ENCODE measurements at places on chromosomes 3 and 15. TPM values are rescaled to one million over a fixed set of nuclear protein-coding genes. Genes with fewer than 3 reads are reported as not detected.

- no peak for DNase-seq
Measured at GRCh38 chr3:26369133-26369532, 253.4 kb upstream of the LRRC3B start.

DNA sequence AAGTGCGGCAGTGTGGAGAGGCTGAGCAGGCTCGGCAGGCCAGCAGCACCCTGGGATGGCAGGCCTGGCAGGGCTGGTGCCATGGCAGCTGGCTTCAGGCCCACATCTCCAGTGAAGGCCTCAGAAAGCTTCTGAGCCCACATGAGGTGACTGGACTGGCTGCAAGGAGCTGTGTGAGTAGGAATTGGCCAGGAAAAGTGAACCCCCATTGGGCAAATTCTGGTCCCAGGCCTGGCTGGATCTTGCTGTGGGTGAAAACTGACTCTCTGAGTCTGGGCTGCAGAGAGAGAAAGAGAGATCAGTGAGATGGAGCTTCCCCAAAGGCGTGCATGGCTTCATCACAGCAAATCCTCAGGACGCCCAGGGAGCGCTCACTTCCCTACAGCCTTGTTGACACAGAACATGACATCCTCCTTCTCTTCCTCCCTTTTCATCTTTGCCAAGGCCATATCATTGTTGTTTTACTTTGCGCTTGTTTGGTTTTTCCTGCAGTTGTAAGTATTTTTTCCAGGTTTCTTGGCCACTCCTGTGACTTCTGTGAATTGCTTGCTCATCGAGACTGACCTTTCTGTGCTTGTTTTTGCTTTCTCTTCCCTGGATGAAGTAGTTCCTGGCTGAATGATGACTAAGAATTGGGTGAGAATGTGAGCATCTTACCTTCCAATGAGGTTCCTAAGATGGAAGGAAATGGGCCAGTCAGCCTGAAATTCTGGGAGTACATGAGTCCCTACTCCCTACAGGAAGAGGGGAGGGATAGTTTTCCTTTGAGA is 299.1 kb downstream of the TLE3 start:
- no peak for DNase-seq

DNA sequence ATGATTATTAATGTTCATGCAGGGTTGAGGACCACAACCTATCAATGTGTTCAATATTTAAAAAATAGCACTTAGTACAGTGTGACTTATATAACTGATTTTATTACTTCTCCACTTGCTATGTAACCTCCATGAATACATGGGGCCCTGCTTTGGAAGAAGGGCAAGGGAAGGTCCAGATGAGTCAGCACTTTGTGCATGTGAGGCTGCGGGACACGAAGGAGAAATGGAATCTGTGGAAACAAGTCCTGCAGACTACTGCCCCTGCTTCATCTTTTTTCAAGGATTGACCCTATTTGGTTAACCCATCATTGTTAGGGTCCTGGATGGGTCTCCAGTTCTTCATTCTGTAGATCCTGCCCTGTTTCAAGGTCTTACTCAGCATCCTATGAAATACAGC is 1.6 kb downstream of the NXPE3 start:
- DNase-seq: peak; percentile 42

DNA sequence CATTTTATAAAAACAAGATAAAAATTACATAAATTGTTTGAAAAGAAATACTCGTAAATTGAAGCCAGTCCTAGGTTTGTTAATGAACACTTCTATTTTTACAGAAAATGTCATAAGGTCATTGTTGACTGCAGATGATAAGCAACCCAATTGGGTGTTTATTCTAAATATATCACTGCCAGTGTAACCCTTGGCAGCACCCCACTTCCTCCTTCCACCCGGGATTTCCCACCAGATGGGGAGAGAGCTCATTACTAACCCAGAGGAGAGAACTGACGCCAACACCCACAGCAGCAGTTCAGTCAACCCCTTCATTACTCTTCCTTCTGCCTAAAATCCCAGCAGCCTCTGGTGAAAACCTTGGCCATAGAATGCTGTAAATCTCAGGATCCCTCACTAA is 307.6 kb downstream of the GAP43 start:
- no peak for DNase-seq

ACOX2 gene
- 0.41 TPM for total RNA-seq

GRCh38 chr3:171954690-171955383 is 84.5 kb upstream of the FNDC3B start:
- no peak for DNase-seq

NOX5 gene
- total RNA-seq: not detected

GRCh38 chr15:65421360-65422215 is 1.2 kb downstream of the IGDCC4 start:
- DNase-seq: peak; percentile 19

DNA sequence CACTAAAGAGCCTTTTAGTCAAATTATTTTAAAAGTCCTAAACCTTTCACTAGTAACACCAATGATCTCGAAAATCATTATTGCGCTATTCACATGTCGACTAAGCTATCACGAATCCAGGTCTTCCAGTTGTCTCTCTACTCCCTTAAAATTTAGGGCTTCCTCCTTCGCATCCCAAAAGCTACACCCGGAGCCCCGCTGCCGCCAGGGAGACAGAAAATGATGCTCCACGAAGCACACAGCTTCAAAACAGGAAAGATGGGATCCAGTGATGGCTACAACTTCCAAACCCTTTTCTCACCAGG is 253 bp downstream of the IFT80 start:
- DNase-seq: no peak

DNA sequence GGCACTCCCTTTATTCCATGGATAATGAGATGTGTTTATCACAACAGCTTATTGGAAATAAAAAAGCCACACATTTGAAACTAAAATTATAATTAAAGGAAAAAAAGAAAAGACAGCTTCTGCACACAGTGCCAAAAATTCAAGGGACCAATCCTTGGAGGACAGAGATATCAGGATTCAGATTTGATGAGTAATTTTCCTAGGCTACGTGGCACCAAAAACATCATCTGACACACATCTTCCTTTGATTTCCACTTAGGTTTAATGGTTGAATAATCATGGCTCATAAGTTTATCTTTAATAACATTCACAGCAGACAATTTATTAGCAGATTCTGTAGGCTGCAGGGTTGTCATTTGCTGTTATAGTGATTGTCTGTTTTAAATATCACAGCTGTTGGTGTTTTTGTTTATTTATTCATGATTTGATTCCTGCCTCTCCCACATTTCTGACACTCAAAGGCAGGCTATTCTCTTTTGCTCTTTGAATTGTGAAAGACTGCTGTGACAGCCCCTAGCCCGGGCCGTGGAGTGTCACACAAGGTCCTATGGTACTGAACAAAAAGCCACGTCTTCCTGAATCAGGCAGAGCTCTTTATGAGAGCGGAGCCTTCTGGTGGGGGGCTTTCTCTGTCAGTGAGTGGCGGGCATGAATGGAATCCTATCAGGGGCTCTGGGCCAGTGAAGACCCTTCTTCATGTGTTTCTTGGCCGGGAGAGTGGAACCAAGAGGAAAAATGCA is 708.5 kb downstream of the SQOR start:
- no peak for DNase-seq

GRCh38 chr3:65126527-65127410 is 439.0 kb upstream of the ADAMTS9 start:
- peak; percentile 36 for DNase-seq

- no peak for DNase-seq
Measured at GRCh38 chr3:95798628-95799027, 1015.8 kb upstream of the EPHA6 start.

- DNase-seq: no peak
Measured at GRCh38 chr3:181868576-181869082, 156.9 kb downstream of the SOX2 start.

- no peak for DNase-seq
Measured at GRCh38 chr3:45409921-45410320, 21.5 kb downstream of the LARS2 start.

NME9 gene
- total RNA-seq: 0.13 TPM

GRCh38 chr15:86300390-86301125 is 220.9 kb downstream of the AGBL1 start:
- DNase-seq: no peak

DNA sequence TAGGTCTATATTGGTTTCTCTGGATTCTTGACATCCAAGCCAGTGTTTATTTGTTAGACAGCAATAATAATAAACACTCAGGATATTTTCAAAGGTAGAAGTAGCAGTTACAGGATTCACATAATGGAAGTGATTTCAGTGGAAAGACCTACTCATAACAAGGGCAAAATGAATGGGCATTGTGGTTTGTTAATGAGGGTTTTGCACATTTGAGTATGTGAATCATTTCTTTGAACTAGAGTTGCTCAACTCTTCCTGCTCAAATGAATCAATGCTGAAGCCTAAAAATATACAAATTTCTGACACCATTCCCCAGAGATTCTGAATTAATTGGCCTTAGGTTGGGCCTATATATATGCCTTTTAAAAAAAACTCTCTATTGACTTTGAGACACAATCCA is 4.1 kb upstream of the COL6A5 start:
- no peak for DNase-seq

DNA sequence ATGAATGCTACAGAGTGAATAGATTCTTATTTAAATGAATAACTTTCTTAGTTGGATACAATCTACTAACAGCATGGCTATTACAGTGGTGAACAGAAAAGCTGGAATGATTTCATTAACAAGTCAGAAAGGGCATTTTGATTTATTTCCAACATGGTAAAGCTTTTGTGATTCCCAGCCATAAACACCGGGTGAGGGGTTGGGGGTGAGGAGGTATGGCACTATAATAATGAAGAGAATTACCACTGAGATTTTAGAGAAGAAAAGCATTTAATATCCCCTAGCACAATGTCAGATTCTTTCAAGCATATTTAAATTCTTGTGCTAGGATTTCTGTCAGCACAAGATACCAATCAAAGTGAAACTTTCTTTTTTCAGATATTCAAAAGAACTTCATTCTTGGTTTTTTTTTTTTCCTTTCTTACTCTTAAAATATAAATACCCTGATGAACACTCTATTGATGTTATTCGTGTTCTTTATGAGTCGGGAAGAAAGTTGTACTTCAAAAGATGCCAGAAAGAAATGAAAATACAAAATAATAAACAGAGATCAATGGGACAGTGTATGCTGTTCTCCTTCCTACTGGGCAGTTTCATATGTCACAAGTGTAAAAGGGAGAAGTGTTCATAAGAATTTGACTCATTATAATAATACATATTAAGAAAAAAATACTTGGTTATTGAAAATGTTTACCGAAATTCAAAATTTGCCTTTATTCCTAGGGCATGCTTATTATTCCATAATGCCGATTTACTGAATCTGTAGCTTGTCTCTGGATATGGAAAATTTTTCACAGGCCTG is 522.8 kb downstream of the CADM2 start:
- no peak for DNase-seq

DNA sequence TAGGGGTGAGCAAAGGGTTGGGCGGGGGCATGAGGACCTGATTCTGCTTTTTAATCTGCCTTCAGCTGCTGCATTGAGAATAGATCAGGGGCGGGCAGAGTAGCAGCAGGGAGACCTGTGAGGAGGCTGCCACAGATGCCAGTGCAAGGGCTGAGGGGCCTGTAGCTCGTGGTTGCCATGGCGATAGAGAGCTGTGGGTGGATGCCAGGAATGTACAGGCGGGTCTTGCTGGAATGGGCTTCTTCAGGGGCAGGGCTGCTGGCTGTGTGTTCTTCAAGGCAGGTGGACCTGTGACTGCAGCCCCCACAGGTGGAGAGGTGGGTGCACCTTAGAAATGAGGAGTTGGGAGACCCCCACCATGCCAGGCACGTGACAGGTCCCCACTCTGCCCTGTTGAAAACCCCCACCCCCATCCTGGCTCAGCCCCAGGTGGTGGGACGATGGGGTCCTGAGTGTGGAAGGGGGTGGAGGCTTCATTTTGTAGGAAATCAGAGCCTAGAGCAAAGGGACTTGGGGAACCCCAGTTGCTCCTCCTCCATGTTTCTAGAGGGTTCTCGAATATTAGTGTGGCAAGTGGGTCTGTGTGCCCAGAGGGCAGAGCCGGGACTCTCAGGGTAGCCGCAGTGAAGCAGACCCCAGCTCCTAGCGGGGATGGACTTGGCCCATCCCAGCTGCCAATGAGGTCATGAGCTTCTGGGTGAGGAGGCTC is 38.3 kb downstream of the SLC6A6 start:
- no peak for DNase-seq

CCNB2 gene
- 127 TPM for total RNA-seq

DNA sequence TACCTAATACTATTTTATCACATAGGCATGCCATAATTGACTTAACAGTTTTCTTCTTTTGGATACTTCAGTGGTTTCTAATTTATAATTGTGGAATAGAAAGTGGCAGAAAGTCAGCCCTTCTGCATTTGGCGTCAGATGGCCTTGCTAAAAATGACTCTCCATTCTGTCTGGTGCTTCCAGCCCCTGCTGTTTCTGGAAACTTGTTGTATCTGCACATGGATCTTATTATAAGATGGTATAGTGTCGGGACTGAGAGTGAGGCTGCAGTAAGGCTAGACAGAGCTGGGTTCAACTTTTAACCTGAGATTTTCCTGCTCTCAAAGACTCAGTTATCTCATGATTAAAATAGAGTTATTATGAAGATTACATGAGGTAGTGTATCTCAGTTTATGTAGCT is 74.8 kb upstream of the WDR72 start:
- DNase-seq: no peak

GRCh38 chr3:149315694-149316093 is 17.7 kb downstream of the TM4SF18 start:
- no peak for DNase-seq

HCLS1 gene
- total RNA-seq: not detected

DNA sequence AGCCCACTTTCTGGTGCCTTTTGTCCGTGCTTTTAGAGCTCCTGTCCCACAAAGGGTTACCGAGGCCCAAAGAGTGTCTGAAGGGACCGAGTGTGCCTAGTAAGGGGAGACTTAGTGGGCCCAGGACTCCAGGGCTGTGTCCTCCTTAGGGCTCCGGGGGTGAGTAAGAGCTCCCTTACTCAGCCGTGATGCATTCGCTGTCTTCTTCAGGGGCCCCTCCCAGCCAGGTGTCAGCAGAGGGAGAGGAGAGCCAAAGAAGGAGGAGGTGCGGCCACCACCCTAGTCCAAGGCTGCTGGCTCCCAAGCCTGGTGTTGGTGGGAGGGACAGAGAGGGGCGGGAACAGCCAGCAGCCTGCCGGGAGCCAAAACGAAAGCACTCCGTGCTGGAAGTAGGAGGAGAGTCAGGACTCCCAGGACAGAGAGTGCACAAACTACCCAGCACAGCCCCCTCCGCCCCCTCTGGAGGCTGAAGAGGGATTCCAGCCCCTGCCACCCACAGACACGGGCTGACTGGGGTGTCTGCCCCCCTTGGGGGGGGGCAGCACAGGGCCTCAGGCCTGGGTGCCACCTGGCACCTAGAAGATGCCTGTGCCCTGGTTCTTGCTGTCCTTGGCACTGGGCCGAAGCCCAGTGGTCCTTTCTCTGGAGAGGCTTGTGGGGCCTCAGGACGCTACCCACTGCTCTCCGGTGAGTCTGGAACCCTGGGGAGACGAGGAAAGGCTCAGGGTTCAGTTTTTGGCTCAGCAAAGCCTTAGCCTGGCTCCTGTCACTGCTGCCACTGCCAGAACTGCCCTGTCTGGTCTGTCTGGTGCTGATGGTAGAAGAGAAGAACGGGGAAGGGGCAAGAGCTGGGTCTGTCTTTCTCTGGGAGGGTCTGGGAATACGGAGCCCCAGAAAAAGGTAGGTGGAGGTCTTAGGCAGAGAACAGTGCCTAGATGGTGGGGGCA is at the start of gene IL17RC:
IL17RC (plus strand) TSS at position 365 of the 947 bp plus-strand sequence; CDS start at position 583, 218 bp downstream.
- peak; percentile 69 for DNase-seq

All from SJSA1 (cell line).